Neural progenitor cell (in vitro differentiated cells): ENCODE measurements at places on chromosomes 2 and 18. TPM values are rescaled to one million over a fixed set of nuclear protein-coding genes. Genes with fewer than 3 reads are reported as not detected.

GRCh38 chr2:121888189-121888557 is 132.7 kb downstream of the TSN start:
- no peaks in the 10 kb centered on the region for H3K36me3 ChIP-seq
- no peak overlapping the region for H3K27ac ChIP-seq
- DNase-seq: no peak
- peaks cover 6% of the 10 kb centered on the region for H3K4me1 ChIP-seq

The BOLL gene
- not detected in 2 replicates for total RNA-seq

The PSMA8 gene
- total RNA-seq: not detected in 2 replicates

- peaks cover 24% of the 10 kb centered on the region for H3K4me1 ChIP-seq
- H3K36me3 ChIP-seq: no peaks in the 10 kb centered on the region
- no peak overlapping the region for H3K27ac ChIP-seq
- H3K4me3 ChIP-seq: no peak overlapping the region
- H3K27me3 ChIP-seq: peaks cover 33% of the 10 kb centered on the region
- DNase-seq: no peak
Observed at GRCh38 chr18:77052297-77052982, 80.1 kb downstream of the MBP start.

The SERPINB10 gene
- total RNA-seq: not detected in 2 replicates

The ACADL gene
- total RNA-seq: 0.09 TPM in 1 of 2 replicates, not detected in the other

The TRABD2A gene
- total RNA-seq: 1.7 and 2.0 TPM in 2 replicates

DNA sequence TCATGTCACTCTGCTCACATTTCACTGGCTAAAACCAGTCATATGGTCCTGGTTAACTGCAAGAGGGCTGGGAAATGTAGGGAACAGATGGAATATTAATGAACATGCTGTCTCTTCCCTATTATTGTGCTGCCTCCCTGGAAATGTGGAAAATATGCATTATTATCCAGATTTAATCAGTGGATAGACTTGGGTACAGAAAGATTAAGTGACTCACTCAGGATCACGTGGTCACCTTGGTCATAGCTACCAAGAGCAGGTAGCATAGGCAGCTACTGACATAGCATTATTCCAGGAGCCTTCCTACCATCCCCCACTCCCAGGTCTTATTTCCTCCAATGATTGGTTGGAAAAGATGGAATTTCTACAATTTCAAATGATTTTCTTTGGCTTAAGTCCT is 141.1 kb downstream of the HRH4 start:
- no peak for DNase-seq
- no peaks in the 10 kb centered on the region for H3K27me3 ChIP-seq
- H3K4me1 ChIP-seq: peaks cover 11% of the 10 kb centered on the region
- no peaks in the 10 kb centered on the region for H3K36me3 ChIP-seq
- no peak overlapping the region for H3K4me3 ChIP-seq

The ACTG2 gene
- 0.19 and 0.32 TPM in 2 replicates for total RNA-seq

The GRB14 gene
- 3.4 and 4.5 TPM in 2 replicates for total RNA-seq

- H3K4me1 ChIP-seq: no peaks in the 10 kb centered on the region
- H3K4me3 ChIP-seq: no peak overlapping the region
- DNase-seq: peak; percentile 15
- no peaks in the 10 kb centered on the region for H3K27me3 ChIP-seq
- no peak overlapping the region for H3K27ac ChIP-seq
- no peaks in the 10 kb centered on the region for H3K36me3 ChIP-seq
Observed at GRCh38 chr2:132871831-132872230, 201.8 kb upstream of the LYPD1 start.

DNA sequence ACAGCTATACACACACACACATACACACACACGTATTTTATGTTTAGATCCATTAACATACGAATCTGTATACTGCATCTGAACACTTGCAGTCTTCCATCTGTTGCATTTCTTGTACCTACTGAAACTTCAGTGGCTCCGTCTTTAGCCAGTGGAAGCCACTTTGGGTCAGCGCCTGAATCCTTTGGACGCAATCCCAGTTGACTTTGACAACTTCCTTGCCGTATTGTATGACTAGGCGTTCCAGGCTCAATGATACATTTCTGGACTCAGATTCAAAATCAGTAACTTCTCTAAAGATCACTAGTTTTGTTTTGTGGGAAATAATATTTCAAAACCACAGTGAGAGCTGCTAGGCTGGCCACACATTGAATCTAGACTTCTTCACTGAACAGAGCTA is 101.5 kb upstream of the GPC1 start:
- H3K36me3 ChIP-seq: no peaks in the 10 kb centered on the region
- H3K27me3 ChIP-seq: peaks cover 6% of the 10 kb centered on the region
- no peaks in the 10 kb centered on the region for H3K4me1 ChIP-seq
- no peak overlapping the region for H3K4me3 ChIP-seq
- no peak overlapping the region for H3K27ac ChIP-seq

- DNase-seq: peak; percentile 84
- H3K27ac ChIP-seq: peak within 1 kb of the TSS; percentile 98
- H3K4me3 ChIP-seq: peak within 1 kb of the TSS; percentile 77
Observed at GRCh38 chr2:74441690-74442482, at the start of gene RTKN. TSS of gene RTKN (minus strand) at chr2:74441937. CDS start at chr2:74441816, 121 bp downstream.

The ZNF396 gene
- 1.4 and 2.2 TPM in 2 replicates for total RNA-seq

DNA sequence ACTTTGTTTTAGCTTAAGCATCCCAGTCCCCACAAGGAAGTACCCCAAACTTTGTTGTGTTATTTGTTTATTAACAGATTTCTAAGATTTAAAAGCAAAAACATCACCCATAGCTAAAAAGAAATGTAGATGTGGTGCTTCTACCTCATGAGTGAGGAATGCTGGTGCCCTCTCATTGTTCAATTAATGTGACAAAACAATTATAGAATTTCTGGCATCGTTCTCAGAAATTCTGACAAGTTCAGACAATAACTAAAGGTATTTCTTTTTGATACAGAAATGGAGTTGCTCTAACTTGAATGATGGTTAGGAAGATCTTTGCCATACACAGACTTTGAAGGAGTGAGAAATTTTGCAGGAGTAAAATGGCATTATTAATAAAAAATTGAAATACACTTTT is 42.9 kb downstream of the SPRED2 start:
- H3K27me3 ChIP-seq: no peaks in the 10 kb centered on the region
- no peak overlapping the region for H3K27ac ChIP-seq
- no peaks in the 10 kb centered on the region for H3K36me3 ChIP-seq
- DNase-seq: no peak

GRCh38 chr2:52145005-52145404 is 1113.1 kb upstream of the NRXN1 start:
- no peak for DNase-seq
- no peak overlapping the region for H3K4me3 ChIP-seq

GRCh38 chr2:185757356-185757755 is 18.8 kb downstream of the FSIP2 start:
- no peaks in the 10 kb centered on the region for H3K4me1 ChIP-seq
- H3K27me3 ChIP-seq: no peaks in the 10 kb centered on the region
- DNase-seq: no peak
- H3K4me3 ChIP-seq: no peak overlapping the region
- no peak overlapping the region for H3K27ac ChIP-seq

- no peak overlapping the region for H3K27ac ChIP-seq
- H3K36me3 ChIP-seq: no peaks in the 10 kb centered on the region
- H3K4me1 ChIP-seq: peaks cover 16% of the 10 kb centered on the region
Observed at GRCh38 chr18:62678847-62679485, 36.4 kb upstream of the PHLPP1 start.

- no peaks in the 10 kb centered on the region for H3K27me3 ChIP-seq
- H3K36me3 ChIP-seq: no peaks in the 10 kb centered on the region
- no peak for DNase-seq
- peaks cover 35% of the 10 kb centered on the region for H3K4me1 ChIP-seq
- no peak overlapping the region for H3K4me3 ChIP-seq
Observed at GRCh38 chr2:174054926-174055325, 89.8 kb upstream of the SP3 start.

- H3K4me1 ChIP-seq: no peaks in the 10 kb centered on the region
- H3K27ac ChIP-seq: no peak overlapping the region
- H3K4me3 ChIP-seq: no peak overlapping the region
- no peak for DNase-seq
Observed at GRCh38 chr18:58527285-58527951, 101.5 kb downstream of the ALPK2 start.

DNA sequence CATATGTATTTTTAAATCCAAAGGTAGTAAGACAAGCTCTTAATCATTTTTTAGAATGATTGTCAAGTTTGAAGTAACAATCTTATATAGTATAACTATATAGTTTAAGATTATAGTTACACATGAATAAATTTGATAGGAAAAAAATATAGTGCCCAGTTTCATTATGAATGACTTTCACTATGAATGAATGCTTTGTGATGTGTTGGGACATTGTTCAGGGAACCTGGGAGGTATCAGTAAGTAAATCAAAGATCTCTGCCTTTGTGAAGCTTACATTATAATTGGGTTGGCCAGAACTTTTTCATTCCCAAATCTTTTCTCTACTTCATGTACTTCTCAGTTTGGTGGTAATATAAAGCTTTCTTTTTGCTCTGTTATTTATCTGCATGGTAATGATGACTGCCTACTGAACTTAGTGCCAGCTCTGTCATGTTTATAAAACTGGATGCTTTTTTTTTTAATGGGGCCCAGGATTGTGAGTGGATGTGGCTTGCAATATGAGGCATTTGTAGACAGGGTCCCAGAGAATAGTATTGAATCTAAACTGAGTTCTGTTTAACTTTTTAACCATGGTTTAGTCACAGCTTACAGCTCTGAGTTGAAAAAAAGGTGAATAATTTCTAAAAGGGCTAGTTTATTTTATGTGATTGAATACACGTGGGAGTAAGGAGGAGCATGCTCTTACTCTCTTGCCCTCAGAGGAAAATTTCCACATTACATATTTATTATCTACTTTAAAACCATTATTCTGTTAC is 23.3 kb downstream of the GLS start:
- no peaks in the 10 kb centered on the region for H3K27me3 ChIP-seq
- H3K4me3 ChIP-seq: no peak overlapping the region

- no peak for DNase-seq
- no peaks in the 10 kb centered on the region for H3K4me1 ChIP-seq
- H3K36me3 ChIP-seq: no peaks in the 10 kb centered on the region
Observed at GRCh38 chr18:74661691-74662090, 64.0 kb downstream of the ZNF407 start.

The SAP130 gene
- 19.8 and 30.3 TPM in 2 replicates for total RNA-seq

The COL5A2 gene
- total RNA-seq: 11.2 and 11.6 TPM in 2 replicates

DNA sequence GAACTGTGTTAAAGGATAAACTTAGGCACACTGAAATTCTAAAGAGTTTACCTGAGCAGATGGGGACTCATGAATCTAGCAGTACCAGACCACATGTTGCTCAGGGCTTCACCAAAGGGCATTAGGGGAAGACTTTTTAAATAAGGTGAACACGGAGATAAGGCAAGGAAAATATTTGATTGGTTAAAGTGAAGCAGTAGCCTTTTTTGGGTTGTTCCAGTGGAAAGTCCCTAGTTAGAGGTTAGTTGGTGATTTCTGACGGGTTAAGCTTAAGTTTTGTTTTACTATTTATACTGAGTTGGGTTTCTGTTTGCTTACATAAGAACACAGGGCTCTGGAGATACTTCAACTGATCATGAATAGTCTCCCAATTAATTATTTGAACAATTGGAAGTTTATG is 722.5 kb downstream of the SOCS6 start:
- H3K27ac ChIP-seq: no peak overlapping the region
- no peak for DNase-seq
- no peaks in the 10 kb centered on the region for H3K4me1 ChIP-seq
- H3K4me3 ChIP-seq: no peak overlapping the region
- no peaks in the 10 kb centered on the region for H3K27me3 ChIP-seq

- no peak overlapping the region for H3K27ac ChIP-seq
- H3K36me3 ChIP-seq: no peaks in the 10 kb centered on the region
- H3K4me3 ChIP-seq: no peak overlapping the region
Observed at GRCh38 chr18:10090668-10091067, 176.9 kb downstream of the VAPA start.

The TMEM247 gene
- total RNA-seq: not detected in 2 replicates

DNA sequence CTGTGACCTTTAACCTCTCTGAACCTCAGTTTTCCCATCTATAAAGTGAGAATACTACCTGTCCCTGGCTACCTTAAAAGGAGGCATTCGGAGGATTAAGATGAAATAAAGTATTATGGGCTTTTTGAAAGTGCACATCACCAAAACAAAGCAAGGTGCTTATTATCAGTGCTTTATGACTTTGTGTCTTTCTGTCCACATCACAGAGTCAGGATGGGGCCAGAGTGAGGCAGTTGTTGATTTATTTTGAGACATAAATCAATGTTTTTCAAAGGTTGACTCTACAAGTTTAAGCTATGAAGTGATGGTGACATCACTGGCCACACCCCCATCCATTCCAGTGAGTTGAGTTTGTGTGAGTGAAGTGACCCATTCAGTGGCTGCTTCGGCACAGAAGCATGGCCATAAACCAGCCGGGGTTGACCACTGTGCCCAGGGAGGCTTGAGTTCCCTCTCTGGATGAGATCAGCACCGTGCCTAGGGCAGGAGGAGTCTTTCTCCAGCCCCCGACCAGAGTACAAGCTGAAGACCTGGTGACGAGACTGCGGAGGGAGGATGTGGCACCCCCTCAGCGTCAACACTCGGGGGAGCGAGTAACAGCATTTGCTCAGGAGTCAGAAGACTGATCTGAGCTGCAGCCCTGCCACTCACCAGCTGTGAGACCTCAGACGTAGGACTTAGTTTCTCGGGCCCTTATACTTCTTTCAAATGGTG is 89.0 kb upstream of the PPP1CB start:
- no peaks in the 10 kb centered on the region for H3K36me3 ChIP-seq
- peaks cover 18% of the 10 kb centered on the region for H3K4me1 ChIP-seq
- H3K4me3 ChIP-seq: no peak overlapping the region
- H3K27ac ChIP-seq: no peak overlapping the region
- no peaks in the 10 kb centered on the region for H3K27me3 ChIP-seq
- no peak for DNase-seq

DNA sequence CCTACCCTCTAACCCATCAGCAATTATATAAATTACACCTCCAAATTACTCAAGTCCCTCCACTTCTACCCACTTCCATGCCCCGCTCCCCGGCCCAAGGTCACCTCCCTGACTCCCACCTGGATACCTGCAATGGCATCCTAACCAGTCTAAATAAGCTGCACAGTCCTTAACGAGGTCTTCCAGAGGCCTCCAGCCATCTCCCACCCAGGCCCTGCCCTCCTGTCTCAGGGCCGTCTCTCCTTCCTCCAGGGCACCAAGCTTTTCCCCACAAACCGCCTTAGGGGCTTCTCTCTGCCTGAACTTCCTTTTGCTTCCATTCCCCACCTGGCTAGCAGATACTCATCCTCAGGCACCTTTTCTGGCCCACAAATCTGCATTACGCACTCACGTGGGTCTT is 4.8 kb downstream of the L3MBTL4 start:
- no peak overlapping the region for H3K4me3 ChIP-seq
- H3K4me1 ChIP-seq: no peaks in the 10 kb centered on the region
- peaks cover 41% of the 10 kb centered on the region for H3K27me3 ChIP-seq

DNA sequence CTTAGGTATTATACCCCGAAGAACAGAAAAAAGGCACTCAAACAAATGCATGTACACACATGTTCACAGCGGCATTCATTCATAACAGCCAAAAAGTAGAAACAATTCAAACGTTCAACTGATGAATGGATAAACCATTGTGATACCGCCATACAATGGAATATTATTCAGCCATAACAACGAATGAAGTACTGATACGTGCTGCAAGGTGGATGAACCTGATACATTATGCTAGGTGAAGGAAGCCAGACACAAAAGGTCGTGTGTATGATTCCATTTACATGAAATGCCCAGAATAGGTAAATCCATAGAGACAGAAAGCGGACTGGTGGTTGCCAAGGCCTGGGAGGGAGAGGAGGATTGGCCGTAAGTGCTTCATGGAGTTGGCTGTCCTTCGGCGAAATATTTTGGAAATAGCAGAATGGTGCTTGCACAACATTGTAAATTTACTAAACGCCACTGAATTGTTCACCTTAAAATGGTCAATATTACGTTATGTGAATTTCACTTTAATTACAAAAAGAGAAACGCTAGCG is 750 bp upstream of the RMP24 start:
- DNase-seq: no peak
- H3K4me3 ChIP-seq: peak overlapping the region; percentile 89
- peaks cover 10% of the 10 kb centered on the region for H3K4me1 ChIP-seq

The DAW1 gene
- not detected in 2 replicates for total RNA-seq
